ENCODE measurements at places on chromosomes 12 and 14. TPM values are rescaled to one million over a fixed set of nuclear protein-coding genes. Genes with fewer than 3 reads are reported as not detected.

Gene SERPINA5
- total RNA-seq = 0.26 TPM

Gene CNTN1
- total RNA-seq = not detected

Gene TAS2R7
- not detected for total RNA-seq

Gene GPR132
- total RNA-seq = under 0.01 TPM

Gene DEGS2
- total RNA-seq = 0.26 TPM

Gene ACAD10
- total RNA-seq = 7.6 TPM

Gene TAS2R31
- 2.3 TPM for total RNA-seq

Gene LRRK2
- 0.13 TPM for total RNA-seq

Gene NGB
- not detected for total RNA-seq

Gene ABCC9
- not detected for total RNA-seq

Gene KRT79
- not detected for total RNA-seq

Gene SPIC
- not detected for total RNA-seq

Gene DENND5B
- total RNA-seq = 5.9 TPM

Gene KCNA5
- not detected for total RNA-seq

Gene PLEKHH1
- 0.13 TPM for total RNA-seq

Gene PAWR
- 63.4 TPM for total RNA-seq

Gene RFX4
- total RNA-seq = not detected

Gene CACNA2D4
- total RNA-seq = 0.26 TPM

Gene RNF10
- 78.6 TPM for total RNA-seq

Gene CLEC4C
- total RNA-seq = not detected

Gene C14orf39
- under 0.01 TPM for total RNA-seq

Gene PLEKHG7
- total RNA-seq = not detected

Gene NR2C1
- total RNA-seq = 18.3 TPM

Gene TAS2R13
- total RNA-seq = 0.39 TPM

Gene CMKLR1
- 0.13 TPM for total RNA-seq

Gene BTG1
- total RNA-seq = 28.6 TPM

Gene CD9
- total RNA-seq = 947 TPM

Gene KRT72
- not detected for total RNA-seq
